Stimulated activated CD4-positive, alpha-beta T cell treated with anti-CD3 and anti-CD28 coated beads, Interleukin-4, amount 100 ng/mL, for 1 hour (primary cell): ENCODE measurements at places on chromosomes 16 and 17.

DNA sequence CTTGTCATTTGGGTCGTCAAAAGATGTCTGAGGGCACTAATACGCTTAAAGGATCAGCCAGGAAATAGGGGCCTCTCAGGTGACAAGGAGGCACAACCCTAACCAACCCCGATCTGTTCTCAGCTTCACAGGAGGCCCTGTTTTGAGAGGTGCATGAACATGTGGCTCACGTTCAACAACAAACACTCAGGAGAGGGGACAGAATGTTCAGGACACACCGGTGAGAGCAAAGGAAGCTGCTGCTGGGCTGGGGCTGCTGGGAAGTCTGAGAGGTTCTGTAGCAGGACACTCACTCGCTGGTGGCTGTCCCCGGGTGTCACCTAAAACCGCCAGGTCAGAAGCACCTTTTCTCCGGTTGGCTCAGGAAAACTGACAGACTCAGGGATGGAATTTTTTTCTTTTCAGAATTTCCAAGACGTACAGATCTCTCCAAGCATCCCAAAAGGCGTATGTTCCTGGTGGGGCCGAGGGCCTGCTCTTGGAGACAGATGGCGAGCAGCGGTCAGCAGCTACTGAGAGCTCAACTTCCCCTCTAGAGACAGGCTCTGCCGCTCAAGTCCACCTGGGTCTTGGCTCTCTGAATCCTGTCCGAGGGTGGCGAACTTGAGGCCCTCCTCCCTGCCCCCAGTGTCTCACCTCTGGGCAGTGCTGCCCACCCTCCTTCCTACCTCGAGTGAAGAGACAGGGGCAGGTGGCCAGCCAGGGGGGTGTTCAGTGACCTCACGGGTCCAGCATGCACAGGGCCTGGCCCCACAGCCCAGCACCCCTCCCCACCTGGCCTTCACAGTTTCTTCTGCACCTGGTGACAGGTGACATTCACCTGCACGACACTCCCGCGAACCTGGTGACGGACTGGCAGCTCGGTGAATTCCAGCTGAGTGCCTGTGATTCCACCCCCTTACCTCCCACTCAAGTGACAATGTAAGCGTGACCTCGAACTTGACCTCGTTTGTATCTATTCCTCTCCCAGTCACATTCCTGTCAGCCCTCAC, 22.9 kb downstream of the CLUH start:
- DNase-seq = no peak

DNA sequence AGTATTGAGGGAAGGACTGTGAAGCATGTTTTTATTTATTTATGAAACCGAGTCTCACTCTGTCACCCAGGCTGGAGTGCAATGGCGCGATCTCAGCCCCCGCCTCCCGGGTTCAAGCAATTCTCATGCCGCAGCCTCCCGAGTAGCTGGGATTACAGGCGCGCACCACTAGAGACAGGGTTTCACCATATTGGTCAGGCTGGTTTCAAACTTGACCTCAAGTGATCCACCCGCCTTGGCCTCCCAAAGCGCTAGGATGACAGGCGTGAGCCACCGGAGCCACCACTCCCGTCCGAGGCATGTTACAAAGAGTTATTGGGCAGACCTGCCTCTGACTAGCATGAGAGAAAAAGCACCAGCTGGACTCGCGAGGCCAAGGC, 3.1 kb downstream of the MRPL12 start:
- no peak for DNase-seq

- no peak for DNase-seq
Observed at GRCh38 chr17:19383681-19384470, 3.1 kb downstream of the MFAP4 start.

DNA sequence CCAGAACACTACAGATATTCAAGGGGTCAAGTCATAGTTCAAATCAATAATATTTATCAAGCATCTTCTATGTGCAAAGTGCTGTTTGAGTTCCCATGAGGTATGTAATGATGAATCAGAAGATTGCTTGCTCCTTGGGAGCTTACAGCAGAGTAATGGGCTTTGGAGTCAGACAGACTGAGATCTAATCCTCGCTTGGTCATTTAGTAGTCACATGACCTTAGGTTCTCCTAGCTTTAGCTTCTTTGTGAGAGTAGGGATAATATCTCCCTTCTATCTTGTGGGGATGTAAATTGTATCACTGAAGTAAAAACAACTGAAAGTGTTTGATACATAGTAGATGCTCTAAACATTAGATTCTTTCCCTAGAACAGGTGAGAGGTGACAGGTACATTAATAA, 30.1 kb downstream of the SNX11 start:
- DNase-seq = no peak

- no peak for DNase-seq
Observed at GRCh38 chr17:34006126-34006525, 249.0 kb upstream of the CCL2 start.

GRCh38 chr16:23420011-23420410, 33.0 kb downstream of the COG7 start:
- no peak for DNase-seq

DNA sequence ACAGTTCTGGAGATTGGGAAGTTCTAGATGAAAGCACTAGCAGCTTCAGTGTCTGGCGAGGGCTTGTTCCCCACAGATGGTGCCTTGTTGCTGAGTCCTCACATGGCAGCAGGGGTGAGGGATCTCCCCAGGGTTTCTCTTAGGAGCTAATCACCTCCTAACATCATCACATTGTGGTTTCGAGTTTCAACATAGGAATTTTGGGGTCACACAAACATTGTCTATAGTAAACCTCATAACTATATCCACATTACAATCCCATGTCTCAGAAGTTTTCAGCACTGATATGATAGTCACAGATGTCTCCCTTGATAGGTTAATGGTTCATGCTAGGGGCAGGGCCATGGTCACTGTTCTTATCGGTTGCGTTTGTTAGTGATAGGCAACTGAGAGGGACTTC, 13.8 kb downstream of the CLUAP1 start:
- no peak for DNase-seq

DNA sequence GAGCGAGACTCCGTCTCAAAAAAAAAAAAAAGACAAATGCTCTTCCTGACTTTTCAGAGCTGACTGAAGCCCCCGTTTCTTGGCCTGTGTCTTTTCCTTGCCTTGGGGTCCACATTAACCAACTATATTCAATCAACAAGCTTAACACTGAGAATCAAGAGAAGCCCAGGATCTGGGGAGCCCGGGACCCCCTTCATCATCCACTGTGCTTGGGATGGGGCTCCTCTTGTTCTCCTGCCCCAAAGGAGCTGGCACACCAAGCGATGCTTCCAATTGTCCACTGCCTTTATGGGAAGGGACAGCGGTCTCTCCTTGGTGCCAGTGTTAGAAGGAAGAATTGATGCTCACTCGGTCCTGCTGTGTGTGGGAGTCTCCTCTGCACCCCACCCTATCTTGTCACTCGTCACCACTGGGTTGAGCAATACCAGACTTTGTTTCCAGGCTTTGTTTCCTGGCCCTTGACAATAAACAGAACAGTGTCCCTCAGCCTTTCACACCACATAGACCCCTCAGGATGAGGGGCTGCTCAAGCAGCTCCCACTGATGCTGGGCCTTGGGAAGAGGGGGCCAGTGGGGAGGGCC, 146.7 kb downstream of the KCNJ12 start:
- DNase-seq = no peak

DNA sequence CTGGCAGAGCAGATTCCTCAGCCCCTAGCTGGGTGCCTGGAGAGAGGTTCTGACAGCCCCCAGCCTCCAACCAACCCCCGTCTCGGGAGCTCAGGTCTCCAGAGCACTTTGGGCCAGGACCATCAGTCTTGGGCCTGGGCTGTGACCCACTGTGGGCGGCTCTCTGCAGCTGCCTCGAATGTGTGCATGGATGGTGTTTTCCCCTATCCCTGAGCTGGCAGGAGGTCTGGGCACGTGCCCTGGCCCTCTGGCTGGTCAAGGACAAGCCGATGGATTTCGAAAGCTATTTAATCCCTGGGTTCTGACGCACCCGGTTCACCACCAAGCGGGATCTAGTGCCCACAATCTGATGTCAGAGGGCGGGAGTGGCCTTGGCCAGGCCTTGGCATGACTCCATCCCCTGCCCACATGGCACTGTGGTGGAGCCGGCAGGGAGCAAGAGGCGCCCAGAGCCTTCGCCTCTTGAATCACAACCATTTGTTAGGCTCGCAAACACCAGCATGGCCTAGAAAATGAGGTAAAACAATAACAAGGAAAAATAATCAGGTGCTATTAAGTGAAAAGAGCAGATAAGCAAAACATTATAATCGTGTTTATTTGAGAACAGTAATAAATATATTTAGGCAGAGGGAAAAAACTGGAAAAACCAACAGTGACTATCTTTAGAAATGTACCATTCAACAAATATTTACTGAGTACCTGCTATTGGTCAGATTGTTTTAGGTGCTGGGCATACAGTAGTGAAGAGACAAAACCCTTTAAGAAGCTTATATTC, 69.3 kb upstream of the TOB1 start:
- no peak for DNase-seq

- no peak for DNase-seq
Observed at GRCh38 chr17:42155614-42156045, 841 bp upstream of the RAB5C start.

GRCh38 chr16:66623755-66624154, 19.3 kb downstream of the CMTM3 start:
- no peak for DNase-seq

DNA sequence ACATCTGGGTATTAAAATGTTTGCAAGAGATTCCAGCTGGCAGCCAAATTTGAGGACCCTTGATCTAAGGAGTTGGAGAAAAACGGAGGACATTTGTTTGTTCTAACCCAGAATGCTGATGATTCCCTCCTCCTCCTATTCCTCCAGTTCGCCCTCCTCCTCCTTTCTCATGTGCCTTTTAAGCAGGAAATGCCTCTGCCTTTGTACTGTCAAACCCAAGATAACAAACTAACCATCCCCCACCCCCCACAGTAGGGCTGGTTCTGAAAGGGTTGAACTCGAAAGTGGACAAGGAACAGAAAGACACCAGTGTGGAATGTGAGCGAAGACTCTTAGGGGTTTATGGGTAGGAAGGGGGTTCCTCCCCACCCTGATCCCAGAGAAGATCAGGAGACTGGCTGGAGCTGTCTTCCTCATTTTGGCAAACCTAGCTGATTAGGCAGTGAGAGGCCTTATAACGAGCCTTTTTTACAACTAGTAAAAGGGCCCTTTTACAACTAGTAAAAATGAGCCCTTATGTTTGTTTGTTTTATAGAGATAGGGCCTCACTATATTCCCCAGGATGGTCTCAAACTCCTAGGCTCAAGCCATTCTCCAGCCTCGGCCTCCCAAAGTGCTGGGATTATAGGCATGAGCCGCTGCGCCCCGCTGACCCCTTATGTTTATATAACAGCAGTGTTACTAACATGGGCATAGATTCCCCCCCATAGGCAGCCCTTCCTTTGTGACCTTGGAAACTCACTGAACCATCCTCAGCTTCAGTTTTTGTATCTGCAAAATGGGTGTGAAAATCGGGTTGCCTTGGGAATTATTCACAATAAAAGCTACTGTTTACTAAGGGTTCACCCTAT, 975 bp downstream of the CHD9 start:
- DNase-seq = no peak

DNA sequence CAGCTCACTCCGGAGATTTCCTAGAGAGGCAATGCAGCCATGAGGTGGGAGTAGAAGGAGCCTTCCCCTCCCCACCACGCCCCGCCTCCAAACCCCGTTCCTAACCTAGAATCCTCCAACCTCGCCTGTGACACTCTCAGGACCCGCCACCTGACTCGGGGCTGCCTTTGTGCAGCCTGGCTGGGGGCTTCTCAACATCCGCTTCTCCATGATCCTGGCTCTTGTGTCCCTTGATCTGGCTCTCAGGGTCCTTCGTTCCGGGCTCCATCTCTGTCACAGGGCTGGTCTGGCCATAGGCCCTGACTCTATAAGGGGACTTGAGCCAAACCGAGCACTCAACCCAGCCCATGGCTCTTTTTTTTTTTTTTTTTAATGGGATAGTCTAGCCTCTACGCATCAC, 24.3 kb downstream of the CDRT15 start:
- no peak for DNase-seq

DNA sequence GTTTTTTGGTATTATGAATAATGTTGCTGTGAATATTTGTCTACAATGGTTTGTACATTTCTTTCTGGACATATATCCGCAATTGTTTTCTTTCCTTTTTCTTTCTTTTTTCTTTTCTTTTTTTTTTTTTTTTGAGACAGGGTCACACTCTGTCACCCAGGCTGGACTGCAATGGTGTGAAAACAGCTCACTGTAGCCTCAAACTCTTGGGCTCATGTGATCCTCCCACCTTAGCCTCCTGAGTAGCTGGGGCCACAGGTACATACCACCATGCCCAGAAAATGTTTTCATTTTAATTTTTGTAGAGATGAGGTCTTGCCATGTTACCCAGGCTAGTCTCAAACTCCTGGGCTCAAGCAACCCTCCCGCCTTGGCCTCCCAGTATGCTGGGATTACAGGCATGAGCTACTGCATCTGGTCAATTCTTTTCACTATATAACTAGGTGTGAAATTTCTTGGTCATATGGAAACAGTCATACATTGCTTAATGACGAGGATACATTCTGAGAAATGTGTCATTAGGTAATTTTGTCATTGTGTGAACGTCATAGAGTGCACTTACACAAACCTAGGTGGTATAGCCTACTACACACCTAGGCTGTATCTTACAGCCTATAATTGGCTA, 15.2 kb downstream of the IL21R start:
- no peak for DNase-seq

GRCh38 chr16:77591347-77591746, 131.0 kb upstream of the NUDT7 start:
- no peak for DNase-seq

GRCh38 chr16:71883849-71884638, at the start of gene ZNF821:
Gene ZNF821, minus strand, starts transcription at chr16:71884182. Its CDS starts 4,236 bp downstream, at chr16:71879946.
- DNase-seq = peak; percentile 77

- no peak for DNase-seq
Observed at GRCh38 chr16:67302970-67303369, 23.6 kb downstream of the KCTD19 start.

DNA sequence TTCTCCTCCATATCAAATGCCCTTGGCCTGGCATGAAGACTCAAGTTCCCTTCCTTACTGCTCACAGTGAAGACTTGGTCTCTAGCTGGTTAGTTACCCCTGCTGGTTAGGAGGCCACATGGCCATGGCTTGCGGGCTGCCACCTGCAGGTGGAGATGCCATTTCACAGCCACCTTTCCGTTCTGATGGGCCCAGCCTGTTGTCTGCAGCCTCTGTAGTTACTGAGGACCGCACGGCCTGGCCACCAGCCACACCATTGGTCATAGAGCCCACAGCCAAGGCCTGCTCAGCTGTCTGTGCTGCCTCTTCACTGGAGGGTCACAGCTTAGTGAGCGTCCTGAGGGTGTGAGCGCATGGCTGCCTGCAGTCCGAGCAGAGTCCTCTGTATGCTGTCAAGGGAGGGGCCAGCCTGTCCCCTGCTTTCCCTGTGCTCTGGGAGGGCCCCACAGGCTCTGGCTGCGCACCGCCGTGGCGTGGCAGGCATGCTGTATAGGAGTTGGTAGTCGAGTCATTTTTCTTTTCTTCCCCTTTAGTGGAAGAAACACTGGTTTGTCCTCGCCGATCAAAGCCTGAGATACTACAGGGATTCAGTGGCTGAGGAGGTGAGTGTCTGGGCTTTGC, 59.2 kb downstream of the PLD6 start:
- DNase-seq = peak; percentile 19

GRCh38 chr17:5942687-5943086, 127.5 kb upstream of the WSCD1 start:
- DNase-seq = no peak
